ENCODE measurements at places on chromosomes 1 and 21.

DNA sequence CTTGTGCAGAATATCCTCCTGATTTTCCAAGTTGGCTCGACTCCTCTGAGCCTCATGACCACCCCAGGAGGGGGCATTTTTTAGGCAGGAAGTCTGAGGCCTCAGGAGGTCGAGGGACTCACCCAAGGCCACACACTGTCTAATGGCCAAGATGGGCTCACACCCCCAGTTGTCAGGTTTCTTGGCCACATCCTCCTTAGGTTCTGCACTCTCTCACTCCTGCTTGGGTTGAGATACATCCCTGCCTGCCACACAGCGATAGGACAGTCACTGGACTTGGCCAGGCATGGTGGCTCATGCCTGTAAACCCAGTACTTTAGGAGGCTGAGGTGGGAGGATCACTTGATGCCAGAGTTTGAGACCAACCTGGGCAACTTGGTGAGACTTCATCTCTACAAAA, 4.6 kb downstream of the CA6 start:
- no peak for DNase-seq

- no peak for DNase-seq
These were observed 64.0 kb downstream of the MEGF6 start for GRCh38 chr1:3547055-3548005.

GRCh38 chr1:85054664-85055063, 6.4 kb upstream of the MCOLN3 start:
- no peak for DNase-seq

DNA sequence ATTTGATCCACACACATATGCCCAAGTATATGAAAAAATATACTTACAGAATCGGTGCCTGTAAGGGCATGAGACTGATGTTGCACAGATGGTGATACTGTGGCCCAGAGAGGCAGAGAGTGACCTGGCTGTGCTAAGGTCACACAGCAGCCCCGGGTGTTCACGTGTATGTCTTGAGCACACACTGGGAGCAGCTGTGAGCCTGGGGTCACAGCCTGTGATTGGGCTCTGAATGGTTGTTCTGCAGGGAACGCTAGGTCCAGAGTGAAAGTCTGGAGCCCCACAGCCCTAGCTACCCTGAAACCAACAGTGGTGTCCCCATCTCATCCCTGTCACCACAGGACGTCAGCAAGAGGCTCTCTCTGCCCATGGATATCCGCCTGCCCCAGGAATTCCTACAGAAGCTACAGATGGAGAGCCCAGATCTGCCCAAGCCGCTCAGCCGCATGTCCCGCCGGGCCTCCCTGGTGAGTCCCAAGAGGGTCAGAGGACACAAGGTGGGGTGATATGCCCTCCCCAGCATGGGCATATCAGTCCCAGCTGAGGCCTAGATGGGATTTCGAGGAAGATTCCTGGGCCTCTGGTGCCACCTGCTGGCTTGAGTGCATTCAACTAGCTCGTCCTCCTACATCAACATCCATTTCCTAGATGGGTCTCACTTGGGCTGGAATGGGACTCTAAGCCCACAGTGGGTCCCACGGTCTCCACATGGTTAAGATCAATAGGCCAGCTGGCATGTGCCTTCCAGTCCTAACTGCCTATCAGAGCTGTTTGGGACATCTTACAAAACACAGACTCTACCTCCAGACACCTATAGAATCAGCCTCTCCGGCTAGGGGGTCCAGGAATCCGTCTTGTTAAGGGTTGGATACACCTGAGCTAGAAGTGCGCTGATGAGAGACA, 19.7 kb downstream of the CDK18 start:
- DNase-seq = peak; percentile 35

DNA sequence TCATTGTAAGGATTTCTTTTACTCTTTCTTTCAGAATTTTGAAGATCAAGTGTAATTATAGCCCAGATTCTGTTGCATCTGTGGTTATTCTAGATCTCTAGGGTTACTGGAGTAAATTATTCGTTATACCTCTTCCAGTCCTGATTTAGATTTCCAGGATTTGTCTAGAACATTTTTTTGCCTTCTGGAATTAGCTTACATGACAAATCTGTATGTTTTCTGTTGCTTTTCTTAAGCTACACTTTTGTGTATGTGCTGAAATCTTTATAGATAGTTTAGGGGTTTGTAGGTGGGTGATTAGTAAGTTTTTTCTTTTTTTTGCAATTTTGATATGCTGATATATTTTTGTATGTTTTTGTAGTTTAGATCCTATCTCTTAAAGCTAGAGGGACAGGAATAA, 13.7 kb downstream of the RALGPS2 start:
- DNase-seq = no peak

GRCh38 chr1:154583773-154584172, 16.2 kb downstream of the CHRNB2 start:
- no peak for DNase-seq

DNA sequence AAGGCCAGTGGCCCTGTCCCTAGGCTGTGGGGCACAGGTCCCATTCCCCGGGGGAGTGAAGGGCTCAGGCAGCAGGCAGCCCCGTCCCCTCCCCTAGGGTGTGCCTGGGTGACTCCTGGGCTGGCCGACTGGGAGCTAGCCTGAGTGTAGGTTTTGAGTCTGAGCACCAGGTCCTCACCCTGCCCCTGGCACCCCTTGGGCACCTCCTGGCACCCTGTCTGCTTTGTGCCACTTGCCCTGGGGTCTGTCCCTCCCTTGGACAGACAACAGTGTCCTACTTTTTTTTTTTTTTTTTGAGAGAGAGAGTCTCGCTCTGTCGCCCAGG, 24.2 kb downstream of the RRP1 start:
- DNase-seq = no peak

- DNase-seq = no peak
These were observed 657 bp upstream of the HDAC1 start for GRCh38 chr1:32291145-32291707.

DNA sequence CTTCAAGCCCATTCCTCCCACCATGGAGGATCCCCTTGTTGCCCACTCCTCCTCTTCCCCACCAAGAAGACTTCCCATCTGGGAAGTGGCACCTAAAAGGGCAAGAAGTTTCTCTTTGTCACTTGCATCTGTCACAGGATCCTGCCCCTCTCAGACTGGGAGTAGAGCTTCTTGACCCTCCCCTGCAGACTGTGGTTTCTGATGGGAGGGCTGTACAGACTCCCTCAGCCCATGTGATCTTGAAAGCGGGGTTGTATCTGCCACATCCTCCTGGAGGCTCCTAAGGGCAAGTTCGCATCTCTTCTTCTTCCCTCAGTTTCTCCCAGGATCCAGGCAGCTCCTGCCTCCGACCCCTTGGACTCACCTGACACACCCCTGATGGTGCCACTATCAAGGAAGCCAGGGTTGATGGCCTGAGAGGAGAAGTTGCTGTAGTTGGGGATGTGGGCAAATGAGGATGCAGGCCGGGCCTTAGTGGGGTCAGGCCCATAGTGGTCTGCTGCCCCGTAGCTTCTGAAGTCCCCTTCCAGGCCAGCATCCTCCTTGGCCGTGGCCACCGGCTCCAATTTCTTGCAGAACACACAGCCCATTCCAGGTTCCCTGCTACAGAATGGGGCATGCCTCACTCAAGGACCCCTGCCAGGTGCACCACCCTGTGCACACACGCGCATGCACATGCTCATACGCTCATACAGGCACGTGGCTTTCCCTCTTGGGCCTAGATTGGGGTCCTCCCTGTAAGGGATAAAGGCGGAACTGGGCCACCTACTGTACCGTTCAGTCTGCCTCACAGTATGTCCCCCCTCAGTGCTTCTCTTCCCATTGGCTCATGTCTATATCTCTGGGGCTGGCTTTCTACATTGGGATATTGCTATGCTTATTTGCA, 11.4 kb downstream of the FGR start:
- no peak for DNase-seq

DNA sequence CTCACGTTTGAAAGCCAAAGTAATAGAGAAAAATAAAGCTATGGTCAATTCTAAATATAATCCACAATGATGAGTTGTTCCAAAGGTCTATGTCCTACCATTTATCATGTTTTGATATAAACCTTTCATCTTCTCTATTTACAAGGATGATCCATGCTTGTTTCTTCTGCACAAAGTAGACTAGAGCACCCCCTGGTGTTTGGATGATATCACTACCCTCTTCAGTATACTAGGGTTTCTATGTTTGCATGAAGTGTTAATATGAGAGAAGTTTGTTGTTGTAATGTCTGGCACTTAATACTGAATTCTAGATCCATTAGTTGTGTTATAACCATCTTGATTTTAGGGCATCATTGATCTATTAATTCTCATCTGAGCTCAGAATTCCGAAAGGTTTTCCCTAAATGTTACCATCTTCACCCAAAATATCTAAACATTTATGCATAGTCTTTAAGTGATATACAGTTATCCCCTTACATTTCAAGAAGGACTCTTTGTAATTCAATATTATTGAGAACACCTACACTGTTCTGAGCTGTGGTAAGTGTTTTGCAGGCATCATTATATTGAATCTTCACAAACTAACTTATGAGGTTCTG, 21.1 kb downstream of the CLDN8 start:
- peak; percentile 20 for DNase-seq

DNA sequence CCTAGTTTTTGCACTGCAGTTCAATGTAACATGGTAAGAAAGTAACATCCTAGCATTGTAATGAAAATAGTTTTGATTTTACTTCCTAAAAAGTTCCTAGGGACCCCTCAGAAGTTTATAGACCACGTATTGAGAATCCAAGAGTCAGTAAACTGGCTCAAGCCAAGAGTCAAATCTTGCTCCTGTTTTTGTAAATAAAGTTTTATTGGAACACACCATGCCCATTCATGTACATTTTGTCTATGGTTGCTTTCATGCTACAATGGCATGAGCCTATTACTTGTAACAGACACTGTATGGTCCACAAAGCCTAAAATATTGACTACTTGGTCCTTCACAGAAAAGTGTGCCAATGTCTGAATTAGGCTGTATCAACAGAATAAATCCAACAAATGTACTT, 301.0 kb downstream of the LMO4 start:
- DNase-seq = no peak

GRCh38 chr1:29971703-29972102, 735.4 kb downstream of the PTPRU start:
- DNase-seq = no peak

DNA sequence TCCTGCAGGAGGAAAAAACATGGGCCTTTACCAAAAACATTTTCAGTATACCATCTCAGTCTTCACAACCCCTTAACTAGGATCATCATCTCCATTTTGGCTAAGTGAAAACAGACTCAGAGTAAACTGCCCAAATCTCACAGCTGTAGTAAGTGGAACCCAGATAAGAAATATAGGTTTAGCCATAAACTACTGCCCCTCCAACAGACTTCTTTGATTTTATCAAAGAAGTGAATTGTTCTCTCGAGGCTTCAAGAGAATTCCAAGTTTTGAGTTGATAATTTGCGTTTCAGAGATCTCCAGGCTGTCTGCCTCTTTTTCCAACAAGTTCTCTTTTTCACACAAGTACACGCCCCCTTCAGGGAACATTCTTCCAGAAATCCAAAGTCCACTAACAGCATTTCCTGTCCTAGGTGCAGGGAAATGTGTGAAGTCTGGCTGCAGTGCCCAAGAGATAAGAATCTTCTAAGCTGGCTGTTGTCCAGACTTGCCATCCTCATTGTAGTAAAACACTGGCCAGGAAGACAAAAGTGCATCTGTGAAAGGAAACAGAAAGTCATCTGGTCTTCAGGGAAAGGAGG, 30.8 kb downstream of the RNF19B start:
- no peak for DNase-seq

DNA sequence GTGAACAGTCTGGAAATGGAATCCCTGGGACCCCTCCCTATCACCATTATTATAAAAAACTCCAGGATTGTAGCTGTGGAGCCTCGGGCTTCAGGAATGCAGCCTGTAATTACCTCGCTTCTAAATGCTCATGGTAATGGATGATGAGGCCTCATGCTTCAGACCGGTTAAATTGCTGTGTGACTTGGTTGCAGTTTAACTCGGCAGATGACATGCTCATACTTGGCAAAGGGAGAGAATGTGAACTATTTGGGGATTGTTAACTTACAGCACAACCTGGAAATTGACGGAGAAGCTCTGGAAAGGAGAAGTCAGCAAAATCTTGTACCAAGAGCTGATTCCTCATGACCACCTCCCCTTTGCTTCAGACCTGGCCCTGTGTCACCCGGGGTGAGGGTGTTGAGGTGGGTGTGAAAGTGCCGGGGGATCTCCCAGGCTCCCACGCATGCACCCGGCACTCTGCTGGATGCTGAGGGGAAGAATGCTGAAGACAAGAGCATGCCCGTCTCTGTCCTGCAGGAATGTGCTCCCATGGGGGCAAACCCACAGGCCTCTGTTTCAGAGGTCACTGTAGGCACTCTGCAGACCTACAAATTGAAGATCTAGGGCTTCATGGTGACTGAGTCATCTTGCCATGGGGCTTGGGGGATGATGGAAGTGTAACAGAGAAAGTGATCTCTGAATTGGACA, 364.8 kb downstream of the RPS6KC1 start:
- no peak for DNase-seq

GRCh38 chr1:47621977-47622376, 184.1 kb downstream of the FOXD2 start:
- DNase-seq = no peak

- DNase-seq = peak; percentile 23
These were observed 59.5 kb upstream of the LAMC2 start for GRCh38 chr1:183126528-183126927.

DNA sequence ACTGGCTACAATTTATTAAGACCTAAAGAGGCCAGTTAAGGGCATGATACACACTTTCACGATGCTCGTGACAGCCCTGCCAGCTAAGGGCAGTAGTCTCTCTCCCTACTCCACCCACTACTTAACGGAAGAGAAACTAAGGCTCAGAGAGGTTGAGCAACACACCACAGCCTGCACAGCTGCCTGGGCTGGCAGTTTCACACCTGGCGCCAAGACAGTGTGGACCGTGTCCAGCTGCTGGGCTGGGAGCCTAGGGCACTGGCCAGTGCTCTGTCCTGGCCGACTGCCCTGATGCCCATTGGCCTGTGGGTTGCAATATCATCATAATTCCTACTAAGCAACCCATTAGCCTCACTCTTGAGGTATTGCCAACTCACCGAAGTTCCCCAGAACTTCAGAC, 27.6 kb downstream of the TENT5C start:
- no peak for DNase-seq

- no peak for DNase-seq
These were observed 313.5 kb downstream of the ZNF326 start for GRCh38 chr1:90308421-90308820.

- DNase-seq = no peak
These were observed 14.7 kb upstream of the CSF1 start for GRCh38 chr1:109895720-109896504.

DNA sequence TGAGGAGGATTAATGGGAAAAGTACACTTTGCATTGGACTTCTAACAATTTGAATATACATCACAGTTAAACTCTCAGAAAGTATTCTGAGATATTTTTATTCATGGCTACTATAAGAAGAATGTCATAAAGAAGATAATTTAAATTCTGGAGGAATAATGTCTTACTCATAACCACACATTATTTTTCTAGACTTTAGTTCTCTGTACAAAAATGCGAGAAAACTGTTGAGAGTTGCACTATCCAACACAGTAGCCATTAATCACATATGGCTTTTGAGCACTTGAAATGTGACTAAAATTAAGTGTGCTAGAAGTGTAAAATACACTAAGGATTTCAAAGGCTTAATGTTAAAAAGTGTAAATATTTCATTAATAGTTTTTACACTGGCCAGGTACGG, 53.8 kb downstream of the CRB1 start:
- DNase-seq = no peak

All from fibroblast of the conjunctiva (primary cell).